ENCODE measurements at places on chromosomes 4 and X. TPM values are rescaled to one million over a fixed set of nuclear protein-coding genes. Genes with fewer than 3 reads are reported as not detected.

The UGT2B11 gene
- total RNA-seq = not detected

The MAGEC1 gene
- total RNA-seq = not detected

The GPR101 gene
- not detected for total RNA-seq

The EVC gene
- 22.7 TPM for total RNA-seq

DNA sequence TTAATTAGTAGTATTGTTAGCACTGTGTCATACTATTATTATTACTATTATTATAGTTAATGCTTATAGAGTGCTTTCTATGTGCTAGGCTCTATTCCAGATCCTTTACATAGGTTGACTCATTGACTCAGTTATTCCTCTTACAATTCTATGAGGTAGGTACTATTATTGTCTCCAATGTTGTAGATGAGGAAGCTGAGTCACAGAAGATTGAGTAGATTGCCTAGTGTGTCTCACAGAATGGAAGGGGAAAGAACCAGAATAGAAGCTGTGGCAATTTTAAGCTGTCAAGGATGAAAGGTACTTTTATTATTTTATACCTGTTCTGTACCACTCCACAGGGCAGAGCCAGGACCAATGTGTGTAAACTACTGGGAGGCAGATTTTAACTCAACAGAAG is 1.9 kb upstream of the TCEAL1 start:
- DNase-seq = peak; percentile 36

- DNase-seq = peak; percentile 34
These were observed 521.2 kb downstream of the STIM2 start for GRCh38 chr4:27381815-27382214.

DNA sequence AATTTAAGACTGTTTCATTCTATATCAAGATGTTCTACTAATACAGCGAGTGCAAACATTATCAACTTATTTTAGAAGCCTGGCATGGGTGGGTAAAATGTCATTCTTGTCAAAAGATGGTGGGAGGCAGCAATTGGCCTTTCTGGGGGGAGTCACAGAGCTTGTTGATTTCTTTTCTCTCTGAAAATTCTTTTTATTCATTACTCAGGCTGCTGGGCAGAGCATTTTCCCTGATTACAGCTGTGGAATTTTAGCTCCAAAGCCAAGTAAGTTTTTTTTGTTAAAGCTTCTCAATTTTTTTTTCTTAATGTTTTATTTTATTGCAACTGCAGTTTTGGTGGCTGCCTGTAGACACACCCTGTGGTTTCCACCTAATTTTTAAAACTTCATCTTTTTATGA is 50.4 kb downstream of the GPC4 start:
- DNase-seq = no peak

DNA sequence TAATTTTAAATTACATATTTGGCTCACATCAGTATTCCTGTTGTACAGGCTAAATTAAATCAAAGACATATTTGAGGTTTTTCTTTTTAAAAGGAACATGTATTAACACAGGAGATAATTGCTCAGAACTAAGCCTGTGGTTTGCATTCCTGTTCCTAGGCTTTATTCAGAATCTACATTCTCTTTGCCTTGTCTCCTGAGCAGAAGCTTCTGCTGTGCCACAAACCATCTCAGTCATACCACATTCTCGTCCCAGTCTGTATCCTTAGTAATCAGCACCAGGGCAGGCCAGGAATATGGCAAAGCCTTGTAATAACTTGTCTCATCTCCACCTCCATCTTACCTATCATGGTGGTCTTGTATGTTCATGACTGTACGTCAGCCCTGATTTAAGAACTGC is 162.8 kb downstream of the ARHGAP24 start:
- DNase-seq = no peak

DNA sequence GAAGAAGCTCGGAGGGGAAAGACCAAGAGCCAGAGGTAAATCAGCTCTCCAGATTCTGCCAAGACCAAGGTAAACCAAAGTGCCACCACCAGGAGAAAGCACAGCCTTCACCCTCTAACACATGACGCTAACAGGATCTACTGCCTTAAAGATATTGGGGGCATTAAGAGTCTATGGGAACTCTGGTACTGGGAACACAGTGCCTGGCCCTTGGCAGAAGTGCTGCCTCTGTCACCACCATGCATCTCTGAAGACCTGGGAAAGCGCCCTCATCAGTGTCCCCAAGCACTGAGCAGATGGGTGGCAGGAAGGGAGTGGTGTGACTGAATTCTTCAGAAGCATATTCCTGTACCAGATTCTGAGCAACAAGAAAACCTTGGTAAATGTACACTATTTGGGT is 1.3 kb downstream of the QDPR start:
- DNase-seq = no peak

- DNase-seq = no peak
These were observed 330.3 kb downstream of the PDHA2 start for GRCh38 chr4:96170198-96170597.

All from PC-3 (cell line).